ENCODE measurements at places on chromosomes 11 and 22.

GRCh38 chr11:65968600-65969482, 7.3 kb downstream of the SART1 start:
- DNase-seq, result no peak

- DNase-seq, result no peak
These were observed 35.2 kb upstream of the USP47 start for GRCh38 chr11:11806586-11806985.

- DNase-seq, result no peak
These were observed 19.5 kb upstream of the RCE1 start for GRCh38 chr11:66823700-66824099.

DNA sequence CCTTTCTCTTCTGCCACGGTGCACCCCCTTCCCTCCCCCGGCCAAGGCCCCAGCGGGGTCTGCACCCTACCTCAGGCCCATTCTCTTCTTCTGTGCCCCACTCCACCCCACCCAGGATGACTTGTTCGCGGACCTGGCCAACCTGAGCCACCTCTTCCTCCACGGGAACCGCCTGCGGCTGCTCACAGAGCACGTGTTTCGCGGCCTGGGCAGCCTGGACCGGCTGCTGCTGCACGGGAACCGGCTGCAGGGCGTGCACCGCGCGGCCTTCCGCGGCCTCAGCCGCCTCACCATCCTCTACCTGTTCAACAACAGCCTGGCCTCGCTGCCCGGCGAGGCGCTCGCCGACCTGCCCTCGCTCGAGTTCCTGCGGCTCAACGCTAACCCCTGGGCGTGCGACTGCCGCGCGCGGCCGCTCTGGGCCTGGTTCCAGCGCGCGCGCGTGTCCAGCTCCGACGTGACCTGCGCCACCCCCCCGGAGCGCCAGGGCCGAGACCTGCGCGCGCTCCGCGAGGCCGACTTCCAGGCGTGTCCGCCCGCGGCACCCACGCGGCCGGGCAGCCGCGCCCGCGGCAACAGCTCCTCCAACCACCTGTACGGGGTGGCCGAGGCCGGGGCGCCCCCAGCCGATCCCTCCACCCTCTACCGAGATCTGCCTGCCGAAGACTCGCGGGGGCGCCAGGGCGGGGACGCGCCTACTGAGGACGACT, 15.9 kb downstream of the RTN4RL2 start:
- DNase-seq, result peak; percentile 56

DNA sequence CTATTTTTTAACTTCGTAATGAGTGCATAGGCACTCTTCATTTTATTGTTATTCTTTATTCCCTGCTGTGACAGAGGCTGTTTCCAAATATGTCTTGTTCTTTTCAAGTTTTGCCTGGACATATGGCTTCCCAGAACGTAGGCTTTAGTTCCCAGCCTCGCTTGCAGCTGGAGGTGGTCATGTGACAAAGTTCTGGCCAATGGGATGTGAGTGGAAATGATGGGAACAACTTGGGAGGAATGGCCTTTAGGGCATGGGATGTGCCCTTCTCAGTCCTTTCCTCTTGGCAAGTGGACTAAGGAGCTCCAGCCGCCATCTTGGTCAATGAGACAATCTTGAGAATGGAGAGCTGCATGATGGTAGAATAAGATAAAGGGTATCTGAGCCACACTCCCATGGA, 70.8 kb upstream of the EIF3D start:
- no peak for DNase-seq

DNA sequence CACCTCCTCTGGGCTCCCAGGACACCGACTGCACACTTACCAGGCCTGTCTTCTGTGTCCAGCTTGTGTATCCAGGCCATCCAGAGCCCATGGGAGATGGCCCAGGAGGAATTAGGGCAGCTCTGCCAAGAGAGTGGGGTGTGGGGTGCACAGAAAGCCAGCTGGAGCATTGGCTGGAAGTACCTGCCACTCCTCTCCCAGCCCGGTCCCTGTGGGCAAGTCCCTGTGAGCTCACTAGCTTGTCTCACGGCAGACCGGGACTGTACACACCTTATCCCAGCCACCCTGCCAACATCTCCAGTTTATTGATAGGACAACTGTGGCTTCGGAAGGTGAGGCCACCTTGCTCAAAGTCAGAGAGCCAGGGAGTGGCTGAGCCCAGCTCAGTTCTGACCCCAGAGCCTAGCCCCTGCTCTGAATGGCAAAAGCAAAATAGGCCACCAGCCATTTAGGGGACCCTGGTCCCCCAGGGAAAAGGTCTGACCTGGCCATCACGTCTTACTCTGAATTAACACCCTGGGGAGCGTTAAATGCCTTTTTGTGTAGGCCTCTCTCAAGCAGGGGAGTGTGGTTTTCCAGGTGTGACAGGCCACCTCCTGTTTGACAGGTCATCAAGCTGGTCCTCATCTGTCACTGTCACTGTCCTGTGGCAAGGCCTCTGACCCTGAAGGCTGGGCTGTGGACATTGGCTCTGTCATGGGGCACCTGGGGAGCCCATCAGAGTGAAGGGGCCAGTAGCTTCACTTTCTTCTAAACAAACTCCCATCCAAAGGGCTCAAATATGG, 15.1 kb downstream of the UQCR10 start:
- no peak for DNase-seq

- peak; percentile 26 for DNase-seq
These were observed 42.1 kb upstream of the ALX4 start for GRCh38 chr11:44351898-44352498.

All from SW480 (cell line).